Left renal cortex interstitium (tissue), 4 donors: ENCODE measurements at places on chromosomes 6 and 20.

DNA sequence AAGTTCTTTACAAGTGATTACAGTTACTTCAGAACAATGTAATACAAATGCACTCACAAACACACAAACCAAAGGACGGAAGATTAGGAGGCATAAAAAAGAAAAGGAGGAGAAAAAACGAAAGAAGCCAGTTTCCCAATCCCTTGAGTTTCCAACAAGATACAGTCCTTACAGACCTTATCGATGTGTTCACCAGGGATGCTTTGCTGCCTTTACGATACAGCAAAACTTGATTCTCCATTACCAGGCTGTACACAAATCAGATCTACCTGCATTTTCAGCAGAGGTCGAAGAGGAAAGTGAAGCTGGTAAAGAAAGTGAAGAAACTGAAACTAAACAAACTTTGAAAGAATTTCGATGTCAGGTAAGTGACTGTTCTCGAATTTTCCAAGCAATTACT is 62.6 kb upstream of the SMIM8 start:
- DNase-seq, result no peak

- DNase-seq, result no peak
These were observed 40.4 kb downstream of the SPDEF start for GRCh38 chr6:34515473-34516387.

GRCh38 chr20:2619961-2620595 is 32.4 kb upstream of the NOP56 start:
- DNase-seq, result no peak

DNA sequence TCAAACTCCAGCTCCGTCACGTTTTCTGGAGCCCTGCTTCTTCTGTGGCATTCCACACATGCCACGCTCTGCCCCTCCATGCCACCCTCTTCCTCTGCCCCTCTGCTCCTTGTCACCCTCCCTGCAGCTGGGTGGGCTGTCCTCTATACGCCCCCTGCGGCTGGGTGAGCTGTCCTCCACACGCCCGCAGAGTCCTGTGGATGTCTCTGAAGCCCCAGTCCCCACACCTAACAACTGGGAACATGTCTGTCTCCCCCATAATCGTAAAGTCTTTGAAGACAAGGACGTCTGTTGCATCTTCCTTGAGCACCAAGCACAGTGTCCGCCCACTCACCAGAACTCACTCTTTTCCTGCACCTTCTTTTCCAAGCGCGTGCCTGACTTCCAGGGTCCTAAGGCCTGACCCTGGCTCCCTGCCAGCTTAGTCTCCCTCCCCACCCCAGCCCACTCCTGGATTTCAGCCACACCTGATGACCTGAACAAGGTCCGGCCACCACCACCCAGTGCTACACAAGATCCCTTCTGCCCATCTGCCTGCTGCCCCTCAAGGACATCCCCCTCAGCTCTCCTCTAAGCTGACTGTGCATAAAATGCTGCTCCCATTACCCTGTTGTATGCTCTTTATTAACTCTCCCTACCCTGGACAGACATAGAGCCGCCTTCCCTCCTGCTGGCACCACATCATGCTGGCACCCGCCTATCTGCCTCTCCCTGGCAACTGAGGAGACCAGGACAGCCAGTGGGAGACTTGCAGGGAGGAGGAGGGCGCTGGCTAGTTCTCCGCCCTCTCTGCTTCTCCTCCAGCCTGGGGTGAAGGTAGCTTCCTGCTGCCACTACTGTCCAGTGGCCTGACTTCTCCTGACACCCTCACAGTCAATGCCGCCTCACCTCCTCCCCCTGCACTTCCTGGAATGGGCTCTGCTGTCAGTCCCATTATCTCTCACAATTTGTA is 10.7 kb upstream of the PRR18 start:
- DNase-seq, result no peak

DNA sequence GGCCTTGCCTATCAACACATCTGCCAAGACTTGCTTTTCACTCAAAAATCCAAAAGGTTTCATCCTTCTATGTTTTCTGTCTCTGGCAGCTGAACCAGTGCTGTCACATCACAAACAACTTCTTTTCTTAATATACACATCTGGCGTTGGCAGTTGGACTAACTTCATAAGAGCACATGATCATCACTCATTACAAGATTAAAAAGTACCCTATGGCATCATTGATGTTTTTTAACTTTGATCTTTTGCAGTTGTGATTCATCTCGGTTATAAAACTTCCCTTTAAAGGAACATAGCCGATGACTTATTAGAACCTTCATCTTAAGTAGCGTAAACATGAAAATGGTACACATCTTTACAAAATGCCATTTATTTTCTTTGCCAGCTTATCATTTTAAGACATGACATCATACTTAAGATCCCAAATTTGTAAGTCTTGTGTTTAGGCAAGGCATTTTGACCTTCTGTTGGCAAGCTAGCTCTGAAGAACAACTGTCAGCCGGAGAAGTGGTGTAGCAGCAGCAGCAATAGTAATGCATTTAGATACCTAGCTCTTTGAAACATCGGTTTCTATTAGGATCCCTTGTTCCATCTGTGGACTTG is 64.2 kb upstream of the SUPT3H start:
- no peak for DNase-seq

GRCh38 chr20:58450254-58450653 is 61.2 kb downstream of the VAPB start:
- no peak for DNase-seq

GRCh38 chr6:137214931-137215330 is 4.3 kb downstream of the IFNGR1 start:
- no peak for DNase-seq

GRCh38 chr20:10705801-10706459 is 32.1 kb upstream of the JAG1 start:
- no peak for DNase-seq

- DNase-seq, result no peak
These were observed 147.9 kb downstream of the TFAP2B start for GRCh38 chr6:50966532-50966931.

GRCh38 chr20:58140787-58141425 is 87.5 kb downstream of the ANKRD60 start:
- DNase-seq, result no peak

- no peak for DNase-seq
These were observed 57.2 kb upstream of the MTRF1L start for GRCh38 chr6:153059757-153060156.

DNA sequence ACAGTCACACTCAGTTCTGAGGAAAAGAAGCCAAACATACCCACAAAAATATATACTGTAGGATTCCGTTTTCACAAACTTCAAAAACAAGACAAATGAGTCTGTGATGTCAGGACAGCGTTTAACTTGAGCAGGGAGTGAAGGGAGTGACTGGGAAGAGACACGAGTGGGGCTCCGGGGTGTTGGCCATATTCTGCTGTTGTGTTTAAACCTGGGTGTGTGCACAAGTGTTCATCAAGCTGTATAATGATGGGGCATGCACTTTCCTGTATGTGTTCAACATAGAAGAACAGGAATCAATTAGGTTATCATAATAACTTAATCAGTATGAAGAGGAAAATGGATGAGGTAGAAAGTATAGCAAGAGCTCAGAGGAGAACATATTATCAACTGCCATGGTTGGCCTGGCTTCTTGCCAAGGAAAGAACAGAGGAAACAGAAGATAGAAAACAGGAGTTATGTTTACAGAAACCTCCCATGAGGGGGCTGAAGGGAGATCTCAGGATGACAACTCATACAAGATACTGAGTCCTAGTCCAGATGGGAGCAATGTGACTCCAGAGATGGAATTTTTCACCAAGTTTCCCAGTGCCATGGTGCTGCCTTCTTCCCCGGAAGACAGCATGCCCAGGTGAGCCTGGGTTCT is 15.1 kb upstream of the AFDN start:
- DNase-seq, result no peak

GRCh38 chr6:100001915-100002388 is 7.9 kb upstream of the MCHR2 start:
- no peak for DNase-seq

- DNase-seq, result no peak
These were observed 66.7 kb downstream of the LRRC1 start for GRCh38 chr6:53861518-53861917.

DNA sequence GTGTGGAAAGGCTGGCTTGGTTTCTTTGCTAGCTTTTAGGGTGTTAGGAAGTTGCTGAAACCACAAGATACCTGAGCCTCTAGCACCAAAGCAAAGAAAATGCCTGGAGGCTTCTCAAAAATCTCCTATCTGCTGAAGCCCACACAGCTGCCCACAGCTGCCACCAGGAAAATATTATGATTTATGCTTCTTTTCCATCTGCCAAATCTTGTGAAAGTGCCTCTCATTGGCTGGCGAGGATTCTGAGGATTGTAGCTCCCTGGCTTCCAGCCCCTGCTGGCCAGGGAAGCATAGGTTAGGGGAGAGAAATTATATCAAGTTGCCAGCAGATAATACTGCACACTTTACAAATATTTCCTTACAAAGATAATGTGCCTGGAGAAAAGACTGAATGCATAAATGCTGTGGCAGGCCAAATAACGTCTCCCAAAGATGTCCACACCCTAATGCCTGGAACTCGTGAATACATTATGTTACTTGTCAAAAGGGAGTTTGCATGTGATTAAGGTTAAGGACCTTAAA is 98.4 kb downstream of the MRPL14 start:
- no peak for DNase-seq

GRCh38 chr6:136751522-136751956 is 40.7 kb downstream of the MAP3K5 start:
- no peak for DNase-seq

GRCh38 chr6:127497410-127497809 is 21.7 kb downstream of the MTCL3 start:
- no peak for DNase-seq

GRCh38 chr6:169296170-169296569 is 42.5 kb upstream of the THBS2 start:
- DNase-seq, result no peak

DNA sequence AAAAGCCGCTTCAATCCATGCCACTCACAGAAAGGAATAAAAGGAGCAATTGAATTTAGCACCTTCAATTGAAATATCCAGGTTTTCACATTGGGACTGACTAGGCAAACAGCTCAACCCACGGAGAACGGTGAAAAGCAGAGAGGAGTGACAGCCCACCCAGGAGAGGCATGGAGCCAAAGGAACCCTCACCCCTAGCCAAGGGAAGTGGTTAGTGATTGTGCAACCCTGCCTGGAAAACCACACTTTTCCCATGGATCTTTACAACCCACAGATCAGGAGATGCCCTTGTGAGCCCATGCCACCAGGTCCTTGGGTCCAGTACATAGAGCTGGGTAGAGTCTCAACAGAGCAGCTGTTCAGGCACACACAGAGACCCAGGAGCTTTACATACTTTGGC is 911.8 kb downstream of the EPHA7 start:
- no peak for DNase-seq

- DNase-seq, result no peak
These were observed 83.7 kb downstream of the CHMP4B start for GRCh38 chr20:33894798-33895197.

DNA sequence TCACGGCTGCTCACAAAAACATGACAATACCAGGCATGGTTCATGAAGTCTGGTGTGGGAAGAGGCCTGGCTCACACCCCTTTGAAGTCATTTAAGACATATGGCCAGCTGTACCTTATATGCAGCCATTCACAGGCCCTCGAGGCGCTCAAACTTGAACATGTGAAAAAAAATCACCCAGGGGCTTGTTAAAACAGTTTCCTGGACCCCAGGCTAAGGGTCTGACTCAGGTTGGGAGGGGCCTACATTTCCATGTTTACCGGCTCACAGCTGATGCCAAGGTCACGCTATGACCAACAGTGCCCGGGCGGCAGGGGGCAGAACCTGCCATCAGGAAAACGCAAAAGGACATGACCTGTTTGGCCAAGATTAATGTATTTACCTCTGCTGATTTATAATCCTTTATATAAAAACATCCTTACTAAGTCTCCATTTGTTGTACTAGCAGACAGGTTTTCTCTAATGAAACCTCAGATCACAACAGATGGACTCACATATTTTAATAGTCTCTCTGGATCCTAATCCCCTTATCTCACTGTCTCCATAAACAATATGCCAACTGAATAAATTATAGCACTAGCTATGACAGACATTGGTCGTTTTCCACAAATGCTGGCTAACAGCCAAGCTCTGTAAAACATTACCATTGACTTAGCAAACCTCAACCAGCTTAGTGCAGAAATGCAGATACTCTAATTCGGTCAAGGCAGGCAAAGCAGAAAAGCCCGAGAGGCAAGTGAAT is 19.9 kb downstream of the EZR start:
- DNase-seq, result no peak

DNA sequence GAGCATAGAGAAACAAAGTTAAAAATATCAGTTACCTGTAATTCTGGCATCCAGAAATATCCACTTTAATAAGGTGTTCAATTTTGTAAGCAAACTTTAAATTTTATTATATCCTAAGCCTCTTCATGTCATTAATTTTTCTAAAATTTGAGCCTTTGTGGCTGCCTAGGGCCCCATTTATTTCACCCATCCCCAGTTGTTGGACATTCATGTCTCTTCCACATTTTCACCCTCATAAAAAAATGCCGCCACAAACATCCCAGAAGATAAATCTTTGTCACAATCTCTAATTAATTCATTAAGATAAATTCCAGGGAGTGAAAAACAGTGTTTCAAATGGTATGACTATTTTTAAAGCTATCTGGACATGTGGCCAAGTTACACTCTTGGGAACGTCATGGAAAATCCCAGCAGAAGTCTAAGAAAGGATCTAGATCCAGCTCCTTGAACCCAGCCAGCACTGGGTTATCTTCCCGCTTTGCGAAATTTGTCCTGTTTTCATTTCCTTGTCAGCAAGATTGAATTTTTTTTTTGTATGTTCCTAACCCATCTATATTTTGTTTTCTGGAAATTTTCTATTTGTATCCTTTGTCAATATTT is 97.2 kb downstream of the TMEM242 start:
- DNase-seq, result no peak

DNA sequence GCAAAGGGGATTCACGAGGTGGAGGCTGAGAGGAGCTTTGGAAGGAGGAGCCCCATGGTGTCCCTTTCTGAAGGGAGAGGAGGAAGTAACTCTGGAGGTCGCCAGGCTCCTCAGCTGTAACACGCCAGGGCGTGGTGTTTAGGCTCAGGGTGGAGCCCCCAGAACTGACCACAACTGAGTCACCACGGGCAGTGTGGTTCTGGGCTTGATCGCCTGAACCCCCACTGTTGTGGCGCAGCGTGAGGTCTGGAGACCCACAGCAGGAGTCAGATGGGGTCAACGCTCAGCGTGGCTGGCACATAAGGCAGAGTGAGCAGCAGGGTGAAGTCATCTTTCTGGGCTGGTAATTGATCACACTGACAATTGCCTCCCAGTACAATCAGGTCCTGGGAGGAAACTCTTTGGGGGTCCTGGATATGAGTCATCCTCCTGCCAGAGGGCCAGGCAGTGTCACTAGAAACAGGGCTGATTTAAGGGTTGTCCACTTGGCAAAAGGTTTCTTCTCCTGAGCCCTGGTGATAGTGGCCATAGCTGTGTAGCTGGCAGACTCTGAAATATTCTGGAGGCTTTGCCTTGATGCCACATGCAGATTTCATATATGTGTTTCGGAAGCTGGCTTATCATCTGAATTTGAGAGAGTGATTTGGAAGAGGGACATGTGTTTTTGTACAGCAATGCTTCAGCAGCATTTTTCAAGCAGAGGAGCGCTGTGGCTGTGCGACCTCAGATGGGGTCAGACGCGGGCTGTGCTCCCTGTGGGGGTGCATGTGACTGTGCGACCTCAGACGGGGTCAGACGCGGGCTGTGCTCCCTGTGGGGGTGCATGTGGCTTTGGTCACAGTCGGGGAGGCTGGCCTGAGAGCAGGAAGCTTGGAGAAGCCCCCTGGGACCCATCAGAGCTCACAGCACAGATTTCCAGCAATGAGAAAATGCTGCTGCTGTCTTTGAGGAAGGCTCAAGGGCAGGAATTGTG is 50.0 kb downstream of the SYNJ2 start:
- no peak for DNase-seq

- DNase-seq, result no peak
These were observed 90.5 kb downstream of the SAMD3 start for GRCh38 chr6:130132286-130132701.
